Fibroblast of skin of abdomen (primary cell): ENCODE measurements at places on chromosomes 4 and X.
A peak's percentile ranks its signal among the peaks of the same experiment; 100 is the strongest.

DNA sequence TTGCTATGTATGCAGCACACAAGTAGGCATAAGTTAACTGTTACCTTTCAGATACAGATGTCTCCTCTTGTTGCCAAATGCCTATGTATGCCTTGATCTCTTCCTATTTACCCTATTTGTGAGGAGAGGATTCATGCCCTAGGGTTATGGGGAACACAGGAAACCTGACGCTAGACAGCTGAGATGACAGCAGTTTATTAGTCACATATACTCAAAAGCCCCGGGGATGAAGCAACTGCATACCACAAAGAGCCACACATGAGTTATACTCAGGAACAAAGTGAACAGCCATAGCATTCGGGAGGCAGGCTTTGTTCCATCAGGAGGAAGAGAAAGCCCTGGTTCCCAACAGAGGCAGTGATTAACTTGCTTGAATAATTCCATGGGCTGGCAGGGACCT is 1011.7 kb upstream of the PCDH7 start:
- peak; percentile 15 for DNase-seq

GRCh38 chr4:14529653-14530052 is 472.6 kb upstream of the CPEB2 start:
- DNase-seq, result no peak

DNA sequence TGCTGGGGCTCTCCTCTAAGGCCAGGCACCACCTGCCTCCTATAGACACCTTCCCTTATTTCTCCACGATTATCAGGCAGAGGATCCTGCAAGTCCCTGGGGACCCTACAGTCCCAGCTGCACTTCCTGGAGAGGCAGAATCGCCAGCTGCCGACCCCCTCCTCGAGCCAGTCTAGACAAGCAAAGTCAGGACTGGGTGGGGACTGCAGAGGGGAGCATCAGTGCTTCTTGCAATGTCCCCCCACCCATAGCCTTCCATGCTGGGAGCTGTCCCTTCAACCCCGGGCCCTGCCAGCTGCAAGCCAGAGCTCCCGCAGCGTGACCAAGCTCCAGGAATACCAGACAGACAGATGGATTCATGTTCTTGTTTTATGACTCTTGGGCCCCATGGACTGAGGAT is 1.4 kb upstream of the CRMP1 start:
- DNase-seq, result no peak

DNA sequence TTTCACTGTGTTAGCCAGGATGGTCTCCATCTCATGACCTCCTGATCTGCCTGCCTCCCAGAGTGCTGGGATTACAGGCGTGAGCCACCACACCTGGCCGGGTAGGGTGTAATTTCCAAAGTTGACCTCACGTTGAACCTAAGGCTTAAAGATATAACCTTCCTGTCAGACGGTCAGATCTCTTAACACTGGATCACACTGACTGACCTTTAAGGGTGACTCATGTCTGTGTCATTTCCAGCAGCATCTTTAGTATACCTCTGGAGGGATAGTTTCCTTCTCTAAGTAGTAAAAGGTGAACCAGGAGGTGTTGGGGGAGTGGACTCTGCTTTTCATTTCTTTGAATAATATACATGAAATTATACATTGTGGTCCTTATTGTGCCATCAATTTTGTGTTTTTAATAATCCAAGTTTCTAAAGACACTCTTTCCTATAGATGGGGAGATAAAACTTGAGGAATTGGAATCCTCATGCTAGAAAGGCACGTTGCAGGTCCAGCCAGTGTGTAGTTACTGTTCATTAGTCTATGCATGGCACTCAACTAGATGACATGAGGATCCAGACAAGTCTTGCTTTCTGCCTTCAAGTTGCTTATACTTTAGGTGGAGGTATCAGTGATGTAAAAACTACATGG is 45.7 kb downstream of the ARHGAP10 start:
- DNase-seq, result no peak

DNA sequence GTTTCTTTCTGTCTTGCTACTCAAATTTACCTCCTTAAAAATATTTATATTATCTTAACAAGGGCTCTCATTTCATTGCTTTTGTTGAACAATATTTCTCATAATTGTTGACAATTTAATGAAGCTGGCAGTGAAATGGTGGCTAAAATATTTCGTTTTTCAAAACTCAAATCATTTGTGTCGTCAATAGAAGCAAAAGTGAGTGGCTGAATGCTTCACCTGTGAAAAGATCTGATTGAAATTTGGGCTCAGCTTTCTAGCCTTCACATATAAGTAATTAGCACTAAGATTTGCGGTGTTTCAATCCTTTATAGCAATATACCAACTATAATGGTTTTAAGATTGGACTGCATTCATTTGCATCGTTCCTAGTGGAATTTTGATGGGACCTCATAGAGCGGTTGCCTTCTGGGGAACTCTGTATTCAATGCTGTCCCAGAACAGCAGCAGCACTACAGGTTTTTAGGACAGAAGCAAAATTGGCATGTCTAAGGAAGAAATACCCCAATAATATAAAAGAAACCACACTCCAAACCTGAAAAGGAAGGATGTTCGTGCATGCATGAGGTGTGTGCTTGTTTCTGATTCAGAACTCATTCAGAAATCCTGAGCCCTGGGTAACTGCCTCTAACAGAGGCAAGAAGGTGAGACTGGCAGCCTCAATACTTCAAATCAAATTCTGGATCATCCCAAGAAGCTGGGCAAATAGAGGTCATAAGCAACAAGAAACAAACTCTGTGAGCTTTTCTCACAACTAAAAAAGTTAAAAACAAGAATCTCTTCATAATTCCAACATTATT is 2.5 kb downstream of the CXCL1 start:
- DNase-seq, result no peak

DNA sequence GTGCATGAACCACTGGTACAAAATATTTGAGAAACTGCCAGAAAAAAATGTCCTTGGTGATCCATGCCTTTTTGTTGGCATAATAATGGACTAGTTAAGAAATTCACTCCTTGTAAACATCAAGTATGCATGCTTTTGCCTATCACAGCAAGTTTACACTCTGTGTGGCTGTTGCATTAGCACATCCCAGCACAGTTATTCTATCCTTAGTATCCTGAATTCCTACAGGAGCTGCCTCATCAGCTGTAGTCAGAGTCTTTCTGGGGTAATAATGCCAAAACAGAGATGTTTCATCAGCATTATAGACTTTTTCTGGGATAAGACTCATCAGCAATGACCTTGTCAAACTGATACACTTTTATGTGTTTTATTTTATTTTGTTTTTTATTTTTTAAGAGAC is 82.8 kb downstream of the CHIC2 start:
- peak; percentile 28 for DNase-seq

GRCh38 chr4:94491322-94491721 is 39.6 kb downstream of the PDLIM5 start:
- DNase-seq, result peak; percentile 62

- no peak for DNase-seq
These were observed 11.2 kb upstream of the ZCCHC13 start for GRCh38 chrX:74292808-74293123.

DNA sequence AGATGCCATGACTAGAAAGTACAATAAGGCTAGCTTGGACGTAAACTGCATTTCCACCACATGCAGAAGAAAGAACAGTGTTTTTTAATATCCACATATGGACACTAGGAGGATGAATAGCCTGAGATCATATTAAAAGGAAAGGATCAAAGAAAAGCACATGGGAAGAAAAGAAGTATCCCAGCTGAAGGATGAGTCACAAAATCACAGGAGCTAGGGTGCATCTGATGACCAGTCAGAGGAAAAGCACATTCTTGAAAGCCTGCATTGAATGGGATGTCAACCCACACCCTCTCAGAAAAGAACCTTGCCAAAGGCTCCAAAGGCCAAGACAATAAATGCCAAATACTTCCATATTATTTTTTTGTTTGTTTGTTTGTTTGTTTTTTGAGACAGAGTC is 56.8 kb upstream of the PRDX4 start:
- no peak for DNase-seq

DNA sequence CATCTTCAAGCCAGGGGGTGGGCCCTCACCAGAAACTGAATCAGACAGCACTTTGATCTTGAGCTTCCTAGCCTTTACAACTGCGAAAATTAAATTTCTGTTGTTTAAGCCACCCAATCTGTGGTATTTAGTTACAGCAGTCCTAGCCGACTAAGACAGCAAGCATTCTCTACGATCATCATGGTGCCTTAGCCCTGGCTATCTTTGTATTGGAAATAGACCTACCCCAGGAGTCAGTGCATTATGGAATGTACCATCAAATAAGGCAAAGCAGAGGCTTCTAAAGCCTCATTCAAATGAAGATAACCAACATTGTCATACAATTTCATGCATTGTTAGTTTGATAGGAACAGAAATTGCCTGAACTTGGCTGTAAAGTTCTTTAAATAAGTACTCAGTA is 75.0 kb downstream of the PARM1 start:
- no peak for DNase-seq

DNA sequence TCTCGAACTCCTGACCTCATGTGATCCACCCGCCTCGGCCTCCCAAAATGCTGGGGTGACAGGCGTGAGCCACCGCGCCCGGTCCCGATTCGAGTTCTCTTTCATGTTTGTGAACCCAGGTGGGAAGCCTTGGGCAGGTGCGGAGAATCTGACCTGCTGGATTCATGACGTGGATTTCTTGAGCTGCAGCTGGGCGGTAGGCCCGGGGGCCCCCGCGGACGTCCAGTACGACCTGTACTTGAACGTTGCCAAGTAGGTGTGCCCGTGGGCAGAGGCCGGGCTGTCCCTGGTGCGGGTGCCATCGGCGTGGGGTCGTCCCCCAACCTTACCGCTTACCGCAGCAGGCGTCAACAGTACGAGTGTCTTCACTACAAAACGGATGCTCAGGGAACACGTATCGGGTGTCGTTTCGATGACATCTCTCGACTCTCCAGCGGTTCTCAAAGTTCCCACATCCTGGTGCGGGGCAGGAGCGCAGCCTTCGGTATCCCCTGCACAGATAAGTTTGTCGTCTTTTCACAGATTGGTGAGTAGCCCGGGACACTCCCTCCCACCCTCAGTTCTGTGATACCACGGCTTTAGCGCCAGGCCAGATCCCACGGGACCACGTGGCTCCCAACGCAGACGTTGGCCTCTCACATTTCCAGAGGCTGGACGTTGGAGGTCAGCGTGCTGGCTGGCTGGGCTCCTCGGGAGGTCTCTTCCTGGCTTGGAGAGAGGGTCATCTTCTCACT is 15.6 kb downstream of the IL3RA start:
- DNase-seq, result no peak

GRCh38 chr4:151689211-151689991 is 71.4 kb downstream of the GATB start:
- peak; percentile 15 for DNase-seq

DNA sequence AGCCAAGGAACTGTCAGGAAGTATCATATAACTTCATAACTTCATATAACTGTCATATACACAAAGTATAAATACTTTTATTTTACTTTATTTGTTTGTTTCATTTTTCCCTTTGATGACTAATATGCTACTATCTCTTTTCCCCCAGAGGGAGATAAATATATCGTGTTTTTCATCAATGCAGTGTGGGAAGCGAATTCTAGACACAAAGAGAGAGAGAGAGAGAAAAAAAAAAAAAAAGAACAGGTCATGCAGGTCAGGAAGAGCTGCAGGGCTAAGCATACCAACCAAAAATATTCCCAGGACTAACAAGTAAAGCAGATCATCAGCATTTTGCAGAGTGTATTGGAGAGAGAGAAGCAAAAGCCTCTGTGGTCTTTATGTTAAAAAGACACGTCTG is 1849.2 kb downstream of the STIM2 start:
- no peak for DNase-seq

DNA sequence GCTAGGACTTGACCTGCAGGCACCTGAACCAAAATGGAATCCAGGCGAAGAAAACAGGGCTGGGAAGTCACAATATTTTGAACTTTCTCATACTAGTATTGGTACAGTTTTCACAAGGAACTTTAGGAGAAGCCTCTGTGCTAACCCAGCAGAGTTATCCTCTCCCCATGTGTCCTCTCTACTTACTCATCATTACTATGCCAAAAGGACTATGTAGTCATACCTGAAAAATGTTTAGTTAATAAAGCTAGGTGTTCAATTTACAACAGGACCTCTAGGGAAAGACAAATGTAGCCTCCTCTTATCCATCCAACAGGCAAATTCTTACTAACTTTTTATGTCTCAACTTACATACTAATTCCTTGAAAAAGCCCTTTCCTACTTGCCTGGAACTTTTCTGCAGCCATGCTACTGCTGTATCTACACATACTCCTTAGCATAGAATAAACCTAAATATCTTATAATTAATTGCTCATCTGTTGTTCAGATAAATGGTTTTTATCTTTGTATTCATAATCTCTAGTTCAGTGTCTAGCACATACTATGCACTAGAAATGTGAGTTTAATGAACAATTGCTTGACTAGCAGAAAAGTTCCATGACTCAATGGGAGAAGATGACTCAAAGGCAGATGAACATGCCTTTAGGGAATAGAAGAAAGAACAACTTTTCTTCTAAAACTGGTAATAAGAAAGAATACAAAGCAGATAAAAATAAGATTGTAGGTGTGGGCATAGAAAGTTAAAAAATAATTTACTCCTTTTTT is 215.5 kb upstream of the VEGFC start:
- peak; percentile 61 for DNase-seq

GRCh38 chr4:155408796-155409195 is 32.0 kb upstream of the MAP9 start:
- no peak for DNase-seq

GRCh38 chrX:15594371-15594770 is 6.4 kb downstream of the ACE2 start:
- DNase-seq, result no peak

DNA sequence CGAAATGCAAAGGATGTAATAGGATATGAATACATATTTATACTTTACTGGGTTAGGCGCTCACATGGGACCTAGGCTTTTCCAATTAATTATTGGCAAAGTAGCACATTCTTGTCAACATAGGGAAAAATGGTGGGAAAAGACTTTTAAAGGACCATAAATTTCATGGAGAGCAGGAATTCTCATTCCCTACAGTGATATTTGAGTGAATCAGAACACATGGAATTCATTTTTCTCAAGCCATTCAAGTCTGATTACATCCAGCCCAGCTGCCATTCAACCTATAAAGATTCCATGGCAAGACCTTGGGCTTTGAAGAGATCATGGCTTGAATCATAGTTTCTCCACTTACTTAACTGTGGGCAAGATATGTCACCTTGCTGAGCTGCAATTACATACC is 150.4 kb downstream of the SOWAHB start:
- DNase-seq, result peak; percentile 93

DNA sequence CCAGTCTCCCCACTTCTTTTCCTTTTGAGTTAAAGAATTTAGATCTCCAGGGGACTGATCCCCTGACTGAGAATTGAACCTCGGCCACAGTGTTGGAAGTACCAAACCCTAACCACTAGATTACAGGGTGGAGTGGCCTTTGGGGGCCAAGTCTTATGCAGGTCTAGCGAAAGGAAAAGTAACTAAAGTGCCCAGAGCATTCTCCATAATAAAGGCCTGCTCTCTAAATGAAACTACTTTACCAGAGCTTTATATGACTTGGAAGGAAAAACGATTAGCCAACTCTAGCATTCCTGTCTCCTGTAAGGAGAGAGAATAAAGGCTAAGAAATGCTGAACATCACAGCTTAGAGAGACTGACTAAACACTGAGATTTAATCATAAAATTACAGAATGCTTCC is 788.0 kb downstream of the C4orf33 start:
- no peak for DNase-seq
